Left ventricle myocardium inferior (tissue), 1 donor: ENCODE measurements at places on chromosomes 3 and 15.

- no peak for DNase-seq
Observed at GRCh38 chr3:128969993-128970739, 23.7 kb downstream of the CFAP92 start.

GRCh38 chr3:75863878-75864277 is 78.5 kb upstream of the ZNF717 start:
- no peak for DNase-seq

DNA sequence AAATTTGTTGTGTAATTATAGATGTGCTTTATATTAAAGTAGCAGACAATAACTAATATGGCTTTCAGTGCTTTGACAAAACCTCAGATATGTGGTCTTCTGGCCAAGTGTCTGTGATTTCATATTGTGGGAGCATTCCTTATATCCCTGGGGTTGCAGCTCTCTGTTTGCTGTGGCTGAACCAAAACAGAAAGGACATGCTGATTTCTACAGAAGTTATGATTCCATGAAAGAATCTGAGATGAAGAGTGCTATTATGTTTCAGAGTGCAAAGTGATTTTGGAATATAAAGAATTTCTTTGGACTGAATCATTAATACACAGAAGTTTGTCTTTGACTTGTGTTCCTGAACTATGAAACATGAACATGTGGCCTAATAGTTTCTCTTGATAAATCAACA is 36.5 kb downstream of the CDV3 start:
- no peak for DNase-seq

DNA sequence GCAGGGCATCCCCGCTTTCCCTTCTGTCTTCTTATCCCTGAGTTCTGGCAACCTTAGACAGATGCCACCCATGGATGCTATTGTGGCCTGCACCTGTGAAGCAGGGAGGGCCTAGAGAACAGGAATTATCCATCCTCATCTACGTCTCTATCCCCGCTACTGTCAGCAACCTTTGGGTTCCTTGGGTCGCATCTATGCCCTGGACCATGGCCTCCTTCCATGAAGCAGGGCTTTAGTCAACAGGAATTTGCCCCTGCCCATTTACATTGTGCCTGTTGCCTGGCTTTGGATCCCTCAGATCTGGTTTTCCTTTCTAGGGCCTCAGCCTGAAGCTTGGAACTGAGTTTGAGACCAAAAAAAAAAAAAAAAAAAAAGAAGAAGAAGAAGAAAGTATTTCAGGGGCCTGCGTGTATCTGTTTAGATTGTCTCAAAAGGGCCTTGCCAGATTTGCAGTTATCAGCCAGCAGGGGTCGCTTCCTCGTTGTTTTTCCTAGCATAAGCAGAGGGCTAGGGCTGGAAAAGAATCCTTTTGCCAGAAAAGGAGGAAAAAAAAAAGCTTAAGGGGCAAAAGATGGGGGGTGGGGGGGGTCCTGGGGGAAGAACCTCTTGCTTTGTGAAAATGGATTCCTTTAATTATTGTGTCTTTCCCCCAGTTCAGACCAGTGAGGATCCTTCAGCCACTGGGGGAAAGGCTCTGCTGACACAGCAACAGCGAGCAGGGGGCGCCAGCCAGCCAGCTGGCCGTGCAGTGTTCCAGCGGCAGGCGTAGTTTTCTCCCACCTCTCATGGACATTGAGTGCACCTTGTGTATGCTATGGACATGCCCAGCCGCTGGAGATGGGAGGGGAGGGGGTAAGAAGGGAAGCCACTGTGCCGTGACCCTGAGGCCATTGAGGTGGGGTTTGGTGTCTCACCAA is 65.7 kb upstream of the ALDH1L1 start:
- no peak for DNase-seq

GRCh38 chr15:70433586-70434324 is 329.6 kb downstream of the UACA start:
- no peak for DNase-seq

DNA sequence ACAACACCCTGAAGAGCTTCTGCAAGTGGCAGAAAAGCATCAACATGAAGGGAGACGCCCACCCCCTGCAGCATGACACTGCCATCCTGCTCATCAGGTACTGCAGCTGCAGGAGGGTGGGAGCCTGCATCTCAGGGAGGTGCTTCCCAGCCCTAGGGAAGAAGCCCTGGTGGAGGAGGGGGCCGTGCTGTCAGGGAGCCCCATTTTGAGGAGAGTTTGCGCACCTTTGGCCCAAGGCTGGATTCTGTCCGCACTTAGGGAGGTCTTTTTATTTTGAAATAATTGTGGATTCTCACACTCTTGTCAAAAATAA is 42.1 kb downstream of the SAXO2 start:
- no peak for DNase-seq

DNA sequence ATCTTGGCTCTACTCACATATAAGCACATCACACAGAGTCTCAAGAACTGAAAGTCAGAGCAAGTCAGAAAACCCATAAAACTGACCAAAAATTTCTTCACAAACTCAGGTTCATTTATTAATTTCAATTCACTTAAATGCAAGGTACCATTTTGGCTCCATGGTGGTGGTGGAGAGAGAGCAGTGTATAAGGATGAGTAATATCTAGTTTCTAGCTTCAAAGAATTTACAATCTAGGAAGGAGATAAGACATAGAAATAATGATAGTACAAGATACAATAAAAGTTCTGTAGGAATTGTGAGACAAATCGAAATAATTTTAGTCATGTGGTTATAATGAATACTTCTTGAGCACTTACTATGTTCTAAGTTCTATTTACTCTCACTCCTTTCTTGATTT is 6.7 kb upstream of the TP53BP1 start:
- DNase-seq: no peak

- DNase-seq: no peak
Observed at GRCh38 chr3:46667657-46668056, 25.8 kb downstream of the ALS2CL start.

DNA sequence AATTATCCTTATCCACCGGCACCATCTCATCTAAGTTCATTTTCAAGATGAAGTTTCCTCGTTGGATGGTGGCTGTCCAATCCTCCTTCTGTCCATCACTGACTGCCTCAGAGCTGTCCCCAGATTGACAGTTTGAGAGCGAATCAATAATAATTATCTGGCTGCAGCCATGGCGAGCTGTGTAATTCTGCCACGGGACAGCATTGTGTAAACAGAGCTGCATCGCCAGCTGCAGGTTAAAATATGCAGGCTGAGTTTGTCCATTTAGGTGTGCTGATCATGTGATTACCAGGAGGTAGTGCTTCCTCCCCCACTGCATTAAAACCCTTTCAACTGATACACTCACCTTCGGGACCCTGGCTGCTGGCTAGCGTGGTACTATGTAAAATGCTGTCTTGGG is 461.9 kb upstream of the ONECUT1 start:
- DNase-seq: no peak

- DNase-seq: no peak
Observed at GRCh38 chr3:8959668-8960067, 3.6 kb downstream of the RAD18 start.

GRCh38 chr3:136959599-136959998 is 1.8 kb downstream of the IL20RB start:
- no peak for DNase-seq
